ENCODE measurements at places on chromosomes 13 and 19. TPM values are rescaled to one million over a fixed set of nuclear protein-coding genes. Genes with fewer than 3 reads are reported as not detected.

- DNase-seq: no peak
Measured at GRCh38 chr19:48578891-48579290, 26.9 kb downstream of the SULT2B1 start.

GIPR gene
- polyA plus RNA-seq: 0.06 TPM

DNA sequence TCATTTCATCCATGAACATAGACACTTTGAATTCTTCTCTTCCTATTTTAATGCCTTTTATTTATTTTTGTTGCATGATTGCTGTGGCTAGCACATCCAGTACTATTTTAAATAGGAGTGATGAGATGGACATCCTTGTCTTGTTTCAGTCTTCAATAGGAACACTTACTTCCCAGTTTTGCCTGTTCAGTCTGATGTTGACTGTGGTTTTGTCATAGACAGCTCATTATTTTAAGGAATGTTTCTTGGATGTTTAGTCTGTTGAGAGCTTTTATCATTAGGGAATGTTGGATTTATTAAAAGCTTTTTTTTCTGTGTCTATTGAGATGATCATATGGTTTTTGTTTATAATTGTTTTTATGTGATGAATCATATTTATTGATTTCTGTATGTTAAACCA lies 586.6 kb downstream of the SLITRK1 start:
- DNase-seq: no peak

DNA sequence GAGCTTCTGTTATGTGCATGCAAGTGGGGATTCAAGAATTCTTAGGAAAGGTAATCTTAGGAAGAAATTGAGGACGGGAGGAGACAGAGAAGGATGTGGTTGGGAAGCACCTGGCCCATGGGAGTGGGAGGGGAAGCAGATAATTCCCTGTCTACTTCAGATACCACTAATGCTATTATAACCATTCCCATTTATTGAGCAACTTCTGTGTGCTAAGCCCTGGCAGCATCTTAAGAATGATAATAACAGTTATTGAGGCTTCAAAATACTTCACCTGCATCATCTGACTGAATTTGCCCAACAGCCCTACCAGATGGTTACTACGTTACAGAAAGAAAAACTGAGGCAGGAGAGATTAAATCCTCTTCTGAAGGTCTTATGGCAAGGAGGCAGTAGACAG lies 1.4 kb downstream of the EPS8L1 start:
- DNase-seq: no peak

- DNase-seq: no peak
Measured at GRCh38 chr13:48506092-48506701, 26.7 kb downstream of the RCBTB2 start.
